ENCODE measurements at places on chromosomes 16 and 17.

DNA sequence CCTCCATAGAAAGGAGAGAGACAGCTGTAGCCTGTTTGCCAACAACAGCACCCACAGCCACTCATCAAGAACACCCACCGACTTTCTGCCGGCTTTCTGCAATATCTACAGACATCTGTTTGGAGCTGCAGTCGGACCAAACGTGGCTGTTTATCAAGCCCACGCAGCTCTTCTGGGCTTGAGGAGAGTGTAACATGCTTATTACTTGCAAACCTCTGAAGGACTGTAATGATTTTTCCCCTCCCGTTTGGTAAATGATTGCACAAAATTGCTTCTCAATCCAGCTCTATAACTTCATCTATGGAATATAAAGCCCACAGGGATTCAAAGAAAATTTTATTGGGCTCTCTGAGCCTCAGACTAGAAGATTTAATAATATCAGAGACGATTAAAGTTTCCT is 100.5 kb downstream of the VAT1L start:
- no peaks in the 10 kb centered on the region for H3K4me1 ChIP-seq
- no peak for DNase-seq
- no peaks in the 10 kb centered on the region for H3K36me3 ChIP-seq

DNA sequence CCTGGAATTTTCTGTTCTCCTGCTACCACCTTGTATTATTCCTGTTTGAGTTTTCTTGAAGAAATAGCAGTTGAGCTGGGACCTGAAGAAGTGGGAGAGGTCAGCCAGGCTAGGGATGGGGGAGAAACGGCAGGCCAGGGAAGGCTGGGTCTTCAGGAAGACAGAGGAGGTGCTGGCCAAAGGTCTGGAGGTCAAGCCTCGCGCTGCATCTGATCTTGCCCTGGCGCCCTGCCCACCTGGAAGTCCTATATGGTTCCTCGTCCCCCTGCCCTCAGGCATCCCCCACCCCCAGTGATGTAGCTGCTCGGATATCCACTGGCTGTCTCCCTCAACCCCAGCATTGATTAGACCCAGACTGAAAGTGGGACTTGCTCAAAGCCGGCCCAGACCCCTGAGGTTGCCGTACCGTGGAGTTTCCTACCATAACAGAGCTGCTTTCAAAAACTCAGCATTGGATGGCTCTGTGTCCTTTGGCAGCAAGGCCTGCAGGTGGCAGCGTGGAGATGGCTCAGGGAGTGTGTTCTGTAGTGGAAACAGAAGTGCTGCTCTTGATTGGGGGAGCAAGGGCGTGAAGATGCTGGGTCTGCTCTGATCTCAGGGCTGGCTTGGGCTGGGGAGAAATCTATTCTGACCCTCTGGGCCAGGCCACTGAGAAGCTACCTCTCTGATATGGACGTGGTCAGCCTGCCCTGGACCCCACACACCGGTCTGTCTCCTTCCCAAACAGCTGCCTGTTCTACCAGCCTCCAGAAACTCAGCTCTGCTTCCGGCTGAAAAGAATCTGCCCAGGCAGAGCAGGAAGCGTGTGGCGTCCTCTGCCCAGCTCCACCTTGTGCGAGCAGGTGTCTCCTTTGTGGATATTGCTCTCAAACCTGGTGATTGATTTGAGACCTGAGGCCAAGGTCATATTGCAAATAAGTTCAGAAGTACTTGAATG is 107.0 kb upstream of the CACNG5 start:
- no peaks in the 10 kb centered on the region for H3K27me3 ChIP-seq
- DNase-seq, result peak; percentile 67
- peak overlapping the region; percentile 46 for H3K27ac ChIP-seq
- peaks cover 15% of the 10 kb centered on the region for H3K4me1 ChIP-seq
- H3K4me3 ChIP-seq, result no peak overlapping the region

- H3K4me3 ChIP-seq, result no peak overlapping the region
- peaks cover 2% of the 10 kb centered on the region for H3K4me1 ChIP-seq
- H3K27me3 ChIP-seq, result no peaks in the 10 kb centered on the region
- no peak for DNase-seq
- peaks cover 13% of the 10 kb centered on the region for H3K36me3 ChIP-seq
- peak overlapping the region; percentile 32 for H3K27ac ChIP-seq
Measured at GRCh38 chr16:2163211-2163881, 7.8 kb downstream of the TRAF7 start.

DNA sequence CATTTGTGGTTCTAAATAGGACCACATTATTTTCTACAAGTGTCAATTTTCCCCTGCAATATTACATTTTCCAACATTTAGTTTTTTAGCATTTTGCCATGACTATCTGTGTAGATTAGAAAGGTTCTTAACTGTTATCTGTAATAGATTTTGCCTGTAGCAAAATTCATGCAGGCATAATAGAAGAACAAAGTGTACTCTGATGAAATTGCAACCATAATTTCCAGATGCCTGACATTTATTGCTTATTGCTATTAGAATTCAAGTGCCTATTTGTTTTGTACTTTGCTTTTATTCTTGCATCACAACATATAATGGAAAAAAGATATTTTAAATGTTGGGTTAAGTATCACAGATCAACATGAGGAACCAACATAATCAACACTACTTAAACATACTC is 337.7 kb downstream of the TOX3 start:
- no peaks in the 10 kb centered on the region for H3K4me1 ChIP-seq
- H3K36me3 ChIP-seq, result no peaks in the 10 kb centered on the region
- DNase-seq, result no peak
- H3K27ac ChIP-seq, result no peak overlapping the region
- H3K27me3 ChIP-seq, result no peaks in the 10 kb centered on the region

DNA sequence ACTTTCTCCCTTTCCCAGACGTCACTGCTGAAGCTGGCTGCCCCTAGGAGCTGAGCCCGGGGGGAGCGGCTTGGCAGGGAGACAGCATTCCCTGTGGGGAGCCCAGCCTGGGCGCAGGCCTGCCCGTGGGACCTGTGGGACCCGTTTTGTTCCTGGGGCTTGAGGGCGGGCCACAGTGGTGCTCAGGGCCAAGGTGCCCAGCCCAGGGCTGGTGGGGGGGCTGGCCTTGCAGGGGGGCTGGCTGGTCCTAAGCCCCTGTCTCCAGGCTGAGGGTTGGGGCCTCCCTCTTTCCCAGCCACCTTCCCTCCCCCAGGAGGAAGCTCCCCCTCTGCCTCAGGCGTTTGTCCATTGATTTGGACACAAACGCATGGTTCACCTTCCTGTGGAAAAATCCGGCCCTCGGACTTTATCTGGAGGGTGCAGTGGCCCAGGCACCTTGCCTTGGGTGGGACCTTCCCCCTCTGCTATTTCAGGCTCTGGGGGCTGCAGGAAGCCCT is 4.4 kb downstream of the NHERF2 start:
- H3K27me3 ChIP-seq, result peaks cover 14% of the 10 kb centered on the region
- H3K4me1 ChIP-seq, result peaks cover 8% of the 10 kb centered on the region
- no peak overlapping the region for H3K4me3 ChIP-seq
- H3K27ac ChIP-seq, result no peak overlapping the region

DNA sequence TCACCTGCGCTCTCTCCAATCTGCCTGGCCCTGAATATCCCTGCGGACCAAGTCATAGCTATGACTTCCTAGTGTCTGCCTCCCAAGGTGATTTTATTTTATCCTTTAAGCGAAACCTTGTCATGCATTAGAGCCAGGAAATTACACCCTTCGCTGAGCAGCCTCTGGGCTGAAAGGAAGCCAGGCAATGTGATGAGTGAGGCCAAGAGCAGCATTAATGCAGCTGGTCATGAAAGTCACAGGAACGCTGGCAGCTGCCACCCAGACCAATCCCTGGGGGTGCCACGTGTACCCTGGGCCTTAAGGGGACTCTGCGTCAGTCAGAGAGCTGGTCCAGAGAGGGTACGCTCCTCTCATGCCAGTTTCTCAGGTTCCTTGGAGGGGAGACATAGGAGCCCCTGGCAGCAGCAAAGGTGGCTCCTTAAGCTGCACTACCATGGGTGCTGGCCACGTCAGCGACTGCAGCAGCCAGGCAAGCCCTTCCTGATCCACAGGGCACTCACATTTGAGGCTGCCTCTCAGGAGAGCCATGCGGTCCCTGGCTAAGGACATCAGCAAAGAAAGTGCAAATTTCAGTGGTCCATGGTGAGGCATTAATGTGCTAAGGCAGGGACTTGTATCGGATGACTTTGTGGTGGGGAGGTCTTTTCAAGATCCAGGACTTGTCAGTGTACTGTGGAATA is 42.7 kb upstream of the WSCD1 start:
- no peak overlapping the region for H3K27ac ChIP-seq
- H3K27me3 ChIP-seq, result peaks cover 5% of the 10 kb centered on the region
- no peaks in the 10 kb centered on the region for H3K4me1 ChIP-seq
- no peaks in the 10 kb centered on the region for H3K36me3 ChIP-seq
- no peak for DNase-seq
